ENCODE measurements at places on chromosomes 3 and 15.

DNA sequence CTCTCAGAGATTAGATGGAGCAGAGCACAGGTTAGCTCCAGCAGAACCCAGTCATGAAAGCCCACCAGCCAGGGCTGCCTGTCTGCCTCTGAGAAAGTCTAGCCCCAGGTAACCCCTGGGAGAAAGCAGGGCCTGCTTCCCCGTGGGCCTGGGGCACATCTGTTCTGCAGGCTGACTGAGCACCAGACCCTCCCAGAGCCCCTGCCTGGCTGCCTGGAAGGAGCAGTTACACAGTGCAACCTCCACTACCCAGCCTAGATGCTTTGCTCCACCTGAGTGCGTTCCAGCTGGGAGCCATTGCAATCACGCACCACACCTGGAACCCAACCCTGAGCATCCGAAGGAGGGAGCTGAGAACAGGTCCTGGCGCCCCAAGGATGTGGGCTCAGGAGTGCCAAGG lies 24.7 kb upstream of the OR5K4 start:
- no peak for DNase-seq

DNA sequence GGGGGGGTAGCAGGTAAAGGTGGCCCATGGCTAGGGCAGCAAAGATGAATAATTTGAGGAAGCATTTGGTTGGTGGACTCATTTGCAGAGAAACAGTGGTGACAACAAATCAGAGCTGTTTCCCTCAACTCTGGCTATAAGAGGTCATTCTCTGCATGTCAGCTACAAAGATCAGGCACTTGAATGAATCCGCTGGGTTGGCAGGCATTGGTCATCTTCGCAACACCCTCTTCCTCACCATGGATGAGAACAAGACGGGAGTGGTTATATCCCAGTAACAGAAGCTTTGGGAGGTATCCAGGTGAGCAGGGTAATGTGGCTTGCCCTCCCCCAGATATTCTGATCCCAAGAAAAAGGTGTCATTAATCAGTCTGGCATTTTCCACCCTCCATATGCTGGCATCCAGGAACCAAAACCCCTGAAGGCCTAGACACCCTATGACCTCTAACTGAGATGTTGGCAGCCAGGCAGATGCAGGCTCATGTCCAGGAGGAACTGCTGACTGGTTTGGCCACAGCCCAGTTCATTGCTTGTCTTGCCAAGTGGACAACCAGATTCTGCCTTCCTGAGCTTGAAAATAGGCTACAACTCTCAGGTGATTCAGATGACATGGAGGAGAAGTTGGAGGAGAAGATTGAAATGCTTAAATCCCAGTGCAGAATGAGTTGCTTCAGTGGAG lies 108.9 kb upstream of the TRIM42 start:
- DNase-seq, result no peak

- DNase-seq, result no peak
These were observed 71.4 kb downstream of the C3orf80 start for GRCh38 chr3:160296591-160296990.

DNA sequence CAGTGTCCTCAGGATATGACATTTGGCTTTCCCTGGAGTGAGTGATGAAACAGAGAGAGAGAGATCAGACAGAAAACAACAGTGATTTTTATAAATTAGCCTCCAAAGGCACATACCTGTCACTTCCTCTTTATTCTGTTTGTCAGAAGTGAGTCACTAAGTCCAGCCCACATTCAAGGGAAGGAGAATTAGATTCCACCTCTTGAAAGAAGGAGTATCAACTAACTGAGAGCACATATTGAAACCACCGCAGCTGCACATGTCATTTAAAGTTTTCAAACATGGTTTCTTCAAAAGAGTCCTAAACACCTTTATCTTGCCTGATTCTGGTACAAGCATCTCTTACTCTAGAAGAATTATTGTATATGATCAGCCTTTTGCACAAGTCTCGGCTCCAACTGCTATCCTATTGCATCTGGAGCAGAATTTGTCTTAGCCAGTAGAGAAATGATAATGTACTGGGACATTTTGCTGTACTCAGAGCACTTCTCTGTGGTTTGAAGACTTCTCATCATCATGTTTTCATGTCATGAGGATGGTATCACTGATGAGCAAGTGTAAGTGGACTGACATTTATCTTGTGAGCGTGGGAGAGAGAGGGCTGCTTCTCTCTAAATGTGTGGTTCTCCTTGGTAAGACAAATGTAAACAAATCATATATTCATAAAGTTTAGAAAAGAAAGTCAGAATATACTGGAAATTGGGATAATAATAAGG lies 338.9 kb upstream of the CFAP20DC start:
- no peak for DNase-seq

- DNase-seq, result no peak
These were observed 134.9 kb upstream of the IQSEC1 start for GRCh38 chr3:13207975-13208705.

GRCh38 chr3:193599393-193599792 lies 6.4 kb downstream of the OPA1 start:
- DNase-seq, result no peak

DNA sequence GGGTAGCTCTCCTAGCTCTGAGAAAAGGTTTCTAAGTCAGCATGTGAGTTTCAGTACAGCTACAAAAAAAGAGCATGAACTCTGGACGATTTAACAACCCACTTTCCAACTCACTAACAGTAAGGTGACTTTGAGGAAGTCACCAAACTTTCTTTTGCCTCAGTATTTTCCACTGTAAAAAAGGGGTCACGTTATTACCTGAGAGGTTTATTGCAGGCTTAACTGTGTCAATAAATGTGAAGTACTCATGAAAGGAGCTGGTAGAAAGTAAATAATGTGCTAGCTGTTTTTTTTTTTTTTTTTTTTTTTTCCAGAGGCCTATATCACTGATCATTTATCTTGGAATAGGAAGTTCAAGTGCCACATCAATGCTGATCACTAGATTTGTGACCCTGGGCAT lies 89.3 kb downstream of the PLSCR2 start:
- DNase-seq, result no peak

DNA sequence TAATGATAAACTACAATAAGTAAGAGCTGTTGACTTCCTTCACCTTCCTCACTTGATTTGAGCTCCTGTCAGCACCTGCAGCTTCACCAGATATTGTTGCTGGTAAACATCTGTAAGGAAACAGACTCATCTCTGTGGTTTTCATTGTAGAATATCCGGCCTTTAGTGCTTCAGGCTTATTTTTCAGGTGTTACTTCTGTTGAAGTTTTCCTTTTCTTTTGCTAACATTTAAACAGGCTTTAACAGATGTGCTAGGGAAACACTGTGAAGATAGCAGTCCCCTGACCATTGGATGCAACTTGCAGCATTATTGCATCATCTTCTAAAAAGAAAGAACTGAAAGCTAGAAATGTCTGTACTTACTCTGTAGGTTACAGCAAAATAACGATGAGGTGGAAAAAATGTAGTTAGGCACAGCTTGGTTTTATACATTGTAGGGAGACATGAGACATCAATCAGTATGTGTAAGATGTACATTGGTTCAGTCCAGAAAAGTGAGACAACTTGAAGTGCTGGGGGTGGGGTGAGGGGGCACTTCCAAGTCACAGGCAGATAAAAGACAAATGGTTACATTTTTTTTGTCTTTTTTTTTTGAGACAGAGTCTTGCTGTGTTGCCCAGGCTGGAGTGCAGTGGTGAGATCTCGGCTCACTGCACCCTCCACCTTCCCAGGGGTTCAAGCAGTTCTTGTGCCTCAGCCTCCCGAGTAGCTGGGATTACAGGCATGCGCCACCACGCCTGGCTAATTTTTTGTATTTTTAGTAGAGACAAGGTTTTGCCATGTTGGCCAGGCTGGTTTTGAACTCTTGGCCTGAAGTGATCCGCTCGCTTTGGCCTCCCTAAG lies 10.2 kb downstream of the EDEM1 start:
- no peak for DNase-seq

- no peak for DNase-seq
These were observed 61.0 kb downstream of the ABTB1 start for GRCh38 chr3:127733781-127734180.
